Amniotic stem cell (primary cell): ENCODE measurements at places on chromosomes 1 and 21.

GRCh38 chr1:220983877-220984635, 104.8 kb downstream of the HLX start:
- DNase-seq = no peak

DNA sequence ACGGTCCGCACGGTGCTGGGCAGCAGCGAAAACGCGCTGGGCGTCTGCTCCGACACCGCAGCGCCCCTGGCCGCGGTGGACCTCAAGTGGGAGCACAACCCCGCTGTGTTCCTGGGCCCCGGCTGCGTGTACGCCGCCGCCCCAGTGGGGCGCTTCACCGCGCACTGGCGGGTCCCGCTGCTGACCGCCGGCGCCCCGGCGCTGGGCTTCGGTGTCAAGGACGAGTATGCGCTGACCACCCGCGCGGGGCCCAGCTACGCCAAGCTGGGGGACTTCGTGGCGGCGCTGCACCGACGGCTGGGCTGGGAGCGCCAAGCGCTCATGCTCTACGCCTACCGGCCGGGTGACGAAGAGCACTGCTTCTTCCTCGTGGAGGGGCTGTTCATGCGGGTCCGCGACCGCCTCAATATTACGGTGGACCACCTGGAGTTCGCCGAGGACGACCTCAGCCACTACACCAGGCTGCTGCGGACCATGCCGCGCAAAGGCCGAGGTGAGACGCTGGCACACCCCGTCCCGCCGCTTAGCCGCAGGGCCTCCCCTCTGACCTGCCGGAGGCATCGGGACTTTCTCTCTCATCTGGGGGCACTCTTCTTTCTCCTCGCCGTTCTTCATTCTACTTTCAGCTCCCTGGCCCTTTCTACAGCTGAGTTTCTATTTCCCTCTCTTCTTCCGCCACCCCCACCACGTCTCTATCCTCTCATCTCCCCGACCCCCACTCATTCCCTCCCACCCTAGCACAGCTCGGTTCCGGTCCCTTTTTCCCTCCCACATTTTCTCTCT, 1.0 kb downstream of the NPR1 start:
- DNase-seq = no peak

DNA sequence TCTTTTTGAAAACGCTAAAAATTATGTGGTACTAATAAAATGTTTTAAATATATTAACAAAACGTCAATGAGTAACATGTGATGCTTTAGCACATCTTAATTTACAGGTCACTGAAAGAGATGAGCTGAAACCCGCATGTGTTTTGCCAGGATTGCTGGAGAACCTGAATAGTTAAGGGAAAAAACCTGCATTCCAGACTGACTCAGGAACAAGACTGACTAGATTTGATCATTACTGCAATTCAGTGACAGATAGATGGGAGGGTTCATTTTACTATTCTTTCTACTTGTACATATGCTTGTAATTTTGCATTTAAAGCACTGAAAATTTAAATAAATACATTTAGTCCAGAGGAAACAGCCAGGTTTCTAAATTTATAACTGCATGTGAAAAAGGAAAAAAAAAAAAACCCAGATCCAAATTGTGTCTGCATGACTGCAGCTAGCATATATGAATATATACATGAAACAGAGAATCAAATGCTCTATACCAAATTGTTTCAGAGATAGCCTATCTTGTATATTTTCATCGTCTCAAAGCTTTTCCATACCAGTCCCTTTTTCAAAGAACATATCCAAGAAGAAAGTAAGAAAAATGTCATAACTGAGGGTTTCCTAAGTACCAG, 71.7 kb downstream of the APP start:
- no peak for DNase-seq

- DNase-seq = no peak
Measured at GRCh38 chr1:2322581-2323211, 68.7 kb downstream of the MORN1 start.

GRCh38 chr1:117683571-117684285, 77.9 kb downstream of the TENT5C start:
- DNase-seq = no peak

GRCh38 chr1:60280256-60280655, 206.7 kb upstream of the C1orf87 start:
- no peak for DNase-seq

- DNase-seq = no peak
Measured at GRCh38 chr1:240484804-240485443, 127.0 kb downstream of the GREM2 start.

- DNase-seq = no peak
Measured at GRCh38 chr1:100457683-100458082, 80.3 kb upstream of the GPR88 start.

DNA sequence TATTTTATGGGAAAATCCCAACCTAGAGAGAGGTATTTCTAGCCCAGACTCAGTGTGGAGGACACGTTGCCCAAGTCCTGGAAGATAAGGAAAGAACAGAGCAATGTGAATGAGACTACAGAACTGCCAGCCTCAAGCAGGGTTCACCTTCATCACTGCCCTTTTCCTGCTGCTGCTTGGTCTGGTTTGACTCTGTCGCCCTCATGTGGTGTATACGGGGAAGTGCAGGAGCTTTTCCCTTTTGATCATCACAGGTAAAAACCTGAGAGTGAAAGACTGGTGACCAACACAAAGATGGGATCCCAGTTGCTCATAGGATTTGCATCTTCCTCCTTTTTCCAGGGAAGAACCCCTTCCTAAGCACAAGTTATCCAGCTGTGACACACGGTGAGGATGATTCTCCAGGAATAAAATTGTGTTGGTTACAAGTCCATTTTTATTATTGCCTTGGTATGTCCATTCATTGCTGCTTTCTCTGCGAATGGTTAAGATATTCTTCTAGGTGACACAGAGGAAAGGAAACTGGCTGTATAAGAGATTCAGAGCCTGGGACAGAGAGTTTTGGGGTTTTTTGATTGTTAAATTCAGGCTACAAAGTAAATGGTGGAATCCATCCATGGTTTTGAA, 89.5 kb upstream of the CD53 start:
- no peak for DNase-seq

DNA sequence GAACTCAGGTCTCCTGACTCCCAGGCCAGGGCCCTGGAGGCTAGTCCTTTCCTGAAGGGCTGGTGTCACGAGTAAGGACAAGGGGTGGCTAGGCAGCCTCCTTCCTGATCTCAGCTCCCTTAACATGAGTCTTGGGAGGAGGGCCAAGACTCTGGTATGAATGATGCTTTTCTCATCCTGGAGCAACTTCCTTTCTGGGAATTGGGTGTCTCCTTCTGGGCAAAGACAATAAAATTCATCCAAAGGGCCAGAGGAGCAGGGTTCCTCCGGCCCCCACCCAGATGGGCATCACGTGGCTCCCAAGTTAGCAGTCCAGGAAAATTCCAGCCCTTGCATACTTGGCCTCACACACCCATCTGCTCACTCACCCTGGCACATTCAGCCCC, at the start of gene FAM167B:
TSS of gene FAM167B (plus strand) at position 335 of the 386 bp plus-strand sequence. CDS start 200 bp downstream, outside the sequence.
- DNase-seq = no peak

- no peak for DNase-seq
Measured at GRCh38 chr1:80044662-80045061, 1038.1 kb upstream of the ADGRL4 start.

DNA sequence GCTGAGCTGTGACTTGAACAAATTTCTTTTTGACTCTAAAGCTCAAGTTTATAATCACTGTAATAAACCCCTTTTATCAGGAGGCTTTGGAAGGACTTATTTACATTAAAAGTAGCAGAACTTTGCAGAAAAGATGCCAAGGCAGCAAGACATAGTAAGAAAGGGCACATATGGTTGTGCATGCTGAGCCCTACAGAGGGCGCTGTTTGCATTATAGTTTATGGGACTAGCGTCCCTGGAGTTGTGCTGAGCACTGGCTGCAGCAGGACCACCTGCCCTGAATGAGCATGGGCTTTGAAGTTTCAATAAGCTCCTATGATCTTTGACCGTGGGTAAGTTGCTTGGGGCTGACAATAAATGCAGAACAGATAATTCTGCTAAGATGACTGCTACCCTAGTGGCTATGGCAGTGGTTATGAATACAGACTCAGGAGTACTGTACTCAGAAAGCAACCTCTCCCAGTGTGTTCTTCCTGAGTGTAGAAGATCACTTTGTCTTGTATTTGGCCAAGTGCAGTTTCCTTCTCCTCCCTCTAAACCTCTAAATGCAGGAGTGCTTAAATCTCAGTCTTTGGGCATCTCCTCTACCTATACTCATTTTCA, 45.4 kb upstream of the USP1 start:
- no peak for DNase-seq

DNA sequence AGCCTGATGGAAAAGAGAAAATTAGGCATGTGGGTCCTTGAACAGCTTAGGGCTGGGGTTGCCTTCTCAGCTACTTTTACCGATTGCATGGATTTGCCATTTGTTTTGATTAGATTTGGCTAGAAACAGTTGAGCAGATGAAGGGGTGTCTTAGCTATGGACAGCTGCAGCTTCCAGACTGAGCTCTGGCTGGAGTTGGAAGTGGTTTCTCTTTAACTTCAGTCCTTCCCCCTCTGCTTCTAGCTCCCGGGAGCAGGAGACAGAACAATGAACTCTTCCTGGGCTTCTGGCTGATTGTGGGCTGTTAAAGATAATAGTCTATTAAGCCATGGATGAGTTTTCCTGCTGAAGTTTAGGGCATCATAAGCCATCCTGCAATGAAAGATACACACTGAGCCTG, 50.7 kb downstream of the UBE2T start:
- no peak for DNase-seq

- no peak for DNase-seq
Measured at GRCh38 chr1:16385659-16386453, 18.8 kb downstream of the SZRD1 start.

DNA sequence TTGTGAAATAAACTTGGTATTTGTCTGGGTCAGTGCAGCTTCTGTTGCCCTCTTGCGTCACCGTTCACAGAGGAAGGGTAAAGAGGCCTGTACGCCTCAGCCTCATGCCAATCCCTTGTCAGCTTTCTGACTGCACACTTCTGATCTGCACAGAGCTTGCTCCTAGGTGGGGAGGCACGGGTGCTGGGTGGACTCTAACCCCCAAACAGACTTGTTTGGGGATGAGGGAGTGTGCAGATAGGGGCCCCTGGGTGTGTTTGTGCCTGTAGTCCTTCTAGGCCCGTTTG, 803 bp upstream of the B4GALT2 start:
- DNase-seq = no peak

DNA sequence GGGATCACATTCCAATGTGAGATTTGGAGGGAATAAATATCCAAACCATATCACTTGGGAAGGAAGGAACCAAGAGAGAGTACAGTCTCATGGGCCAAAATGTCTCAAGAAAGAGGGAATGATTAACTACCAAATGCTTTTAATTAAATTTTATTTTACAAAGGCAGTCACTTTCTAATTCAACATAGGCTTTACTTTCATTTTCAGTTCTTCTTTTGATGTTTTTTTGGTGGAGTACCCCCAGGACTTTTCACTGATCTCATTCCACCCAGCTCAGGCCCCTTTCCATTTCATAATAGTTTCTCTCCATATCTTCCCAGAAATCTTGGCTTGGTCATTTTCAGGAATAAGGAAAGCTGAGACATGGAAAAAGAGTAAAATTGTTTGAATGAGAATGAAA, 5.1 kb upstream of the SLAMF7 start:
- no peak for DNase-seq

DNA sequence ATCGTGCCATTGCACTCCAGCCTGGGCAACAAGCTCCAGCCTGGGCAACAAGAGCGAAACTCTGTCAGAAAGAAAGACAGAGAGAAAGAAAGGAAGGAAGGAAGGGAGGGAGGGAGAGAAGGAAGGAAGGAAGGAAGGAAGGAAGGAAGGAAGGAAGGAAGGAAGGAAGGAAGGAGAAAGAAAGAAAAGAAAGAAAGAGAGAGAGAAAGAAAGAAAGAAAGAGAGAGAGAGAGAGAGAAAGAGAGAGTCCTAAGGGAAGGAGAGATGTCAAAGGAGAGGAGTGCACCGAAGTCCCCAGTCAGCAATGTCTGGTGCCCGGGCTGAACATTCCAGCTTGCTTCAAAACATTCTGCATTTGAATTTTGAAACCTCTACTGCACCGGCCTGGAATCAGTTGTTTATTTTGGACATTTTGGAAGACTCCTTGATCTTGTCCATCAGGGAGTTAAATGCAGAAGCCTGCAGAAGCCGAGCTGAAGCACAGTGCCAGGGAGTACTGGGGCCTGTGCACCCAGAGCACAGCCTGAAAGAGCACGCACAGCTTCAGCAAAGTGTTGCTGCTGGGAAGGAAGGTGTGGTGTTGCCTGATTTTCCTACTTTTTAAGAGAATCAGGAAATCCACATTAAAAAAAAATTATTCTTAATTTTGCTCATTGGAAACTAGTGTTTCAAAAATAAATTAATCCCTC, 3.7 kb upstream of the IGSF3 start:
- no peak for DNase-seq

- DNase-seq = no peak
Measured at GRCh38 chr1:83813576-83813975, 185.4 kb downstream of the TTLL7 start.

DNA sequence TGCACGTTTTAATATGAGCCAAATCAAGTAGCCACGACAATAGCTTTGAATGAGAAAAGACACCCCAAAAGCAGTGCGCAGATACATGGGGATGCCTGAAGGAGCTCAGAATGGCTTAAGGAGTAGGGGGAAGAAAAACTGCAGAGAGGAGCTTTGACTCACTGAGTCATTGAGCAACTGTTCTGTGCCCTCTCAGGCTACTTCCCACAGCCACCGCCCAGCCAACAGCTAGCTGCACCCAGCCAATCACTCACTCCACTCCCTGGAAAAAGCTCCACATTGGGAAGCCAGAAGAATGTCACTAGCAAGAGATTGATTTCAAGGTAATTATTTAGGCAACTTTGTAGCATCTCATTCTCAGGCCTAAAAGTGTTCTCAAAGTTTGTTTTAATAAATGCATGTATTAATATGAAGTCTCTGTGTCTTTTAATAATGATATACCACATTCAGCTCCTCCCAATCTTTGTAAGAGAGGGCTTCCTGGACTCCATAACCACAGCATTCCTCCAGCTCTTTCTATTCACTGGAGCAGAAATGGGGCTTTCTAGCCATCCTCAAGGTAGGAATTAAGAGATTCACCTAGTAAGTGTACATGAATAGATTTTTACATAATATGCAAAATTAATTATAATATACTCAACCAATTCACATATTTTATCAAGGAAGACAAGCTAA, 16.8 kb downstream of the DUSP10 start:
- DNase-seq = no peak

DNA sequence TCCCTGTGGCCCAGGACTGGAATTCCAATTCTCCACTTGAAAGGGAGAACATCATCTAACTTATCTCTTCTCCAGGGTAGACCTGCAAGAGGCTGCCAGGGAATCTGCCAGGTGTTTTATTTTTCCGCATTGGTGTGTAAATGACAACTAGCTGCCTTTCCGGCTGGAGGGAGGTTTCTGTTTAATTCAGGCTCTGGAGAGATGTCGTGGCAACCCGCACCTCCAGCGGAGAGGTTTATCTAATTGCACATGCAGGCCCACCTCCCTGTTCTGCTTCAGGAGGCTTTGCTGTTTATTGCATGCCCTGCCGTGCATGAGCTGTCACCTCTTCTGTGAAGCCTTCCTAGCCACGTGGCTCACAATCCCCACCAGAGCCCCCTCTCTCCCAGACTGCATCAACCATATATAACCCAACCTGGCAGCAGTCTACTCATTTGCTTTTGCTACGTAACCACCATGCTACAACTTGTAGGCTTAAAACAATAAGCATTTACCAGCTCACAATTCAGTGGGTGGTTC, 151.6 kb downstream of the C1orf94 start:
- DNase-seq = no peak

GRCh38 chr21:39314143-39315027, 953 bp upstream of the BRWD1 start:
- peak; percentile 24 for DNase-seq

GRCh38 chr1:245752561-245752960, 597.8 kb downstream of the KIF26B start:
- DNase-seq = no peak
